NCI-H345 (cell line): ENCODE measurements at places on chromosomes 7 and 10.

GRCh38 chr7:96224685-96225084 lies 97.2 kb downstream of the SLC25A13 start:
- no peak for DNase-seq

DNA sequence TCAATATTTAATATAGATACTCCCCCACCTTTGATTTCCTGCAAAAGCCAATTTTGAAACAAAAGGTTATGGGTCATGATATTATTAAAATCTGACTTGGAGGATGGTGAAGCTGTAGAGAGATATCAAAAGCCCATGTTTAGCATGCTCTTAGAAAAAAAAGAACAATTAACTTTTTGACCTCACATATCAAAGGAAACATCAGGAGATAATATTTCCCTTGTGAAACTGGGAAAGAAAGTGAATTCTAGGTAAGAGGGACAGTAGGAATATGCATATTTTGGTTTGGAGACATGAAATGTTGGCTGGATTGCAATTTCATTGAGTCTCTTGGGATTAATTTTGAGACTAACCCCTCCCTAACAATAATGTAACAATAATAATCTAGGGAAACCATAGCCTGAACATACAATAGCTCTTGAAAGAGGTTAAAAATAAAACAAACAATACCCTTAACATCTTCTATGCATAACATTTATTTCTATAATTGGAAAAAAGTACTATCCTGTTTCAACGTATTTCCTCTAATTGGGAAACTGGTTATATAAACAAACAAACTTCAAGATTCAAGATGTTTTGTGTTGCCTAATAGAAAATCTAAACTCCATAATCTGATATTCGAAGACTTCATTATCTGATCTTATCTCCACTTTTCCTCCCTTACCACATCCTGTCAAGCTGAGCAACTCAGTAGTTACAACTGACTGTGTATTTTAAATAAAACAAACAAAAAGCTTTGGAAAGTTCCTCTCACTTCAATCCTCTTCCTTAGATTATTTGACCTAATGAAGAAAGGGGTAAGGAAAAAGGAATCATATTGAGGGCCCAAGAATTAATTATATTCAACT lies 14.8 kb downstream of the TMEM26 start:
- DNase-seq: no peak

DNA sequence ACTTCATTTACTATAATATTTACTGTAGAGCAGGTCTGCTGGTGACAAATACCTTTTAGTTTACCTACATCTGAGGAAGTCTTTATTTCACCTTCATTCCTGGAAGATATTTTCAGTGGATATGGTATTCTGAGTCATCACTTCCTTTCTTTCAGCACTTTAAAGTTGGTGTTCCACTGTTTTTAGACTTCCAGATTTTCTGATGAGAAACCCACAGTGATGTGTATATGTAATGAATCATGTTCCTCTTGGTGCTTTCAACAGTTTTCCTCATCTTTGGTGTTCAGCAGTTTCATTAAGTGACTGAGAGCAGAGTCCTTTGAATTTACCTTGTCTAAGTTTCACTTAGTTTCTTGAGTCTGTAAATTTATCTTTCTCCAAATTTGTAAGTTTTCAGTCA lies 36.4 kb downstream of the COPG2 start:
- DNase-seq: no peak

GRCh38 chr10:11986593-11987216 lies 55.9 kb downstream of the UPF2 start:
- DNase-seq: peak; percentile 21

DNA sequence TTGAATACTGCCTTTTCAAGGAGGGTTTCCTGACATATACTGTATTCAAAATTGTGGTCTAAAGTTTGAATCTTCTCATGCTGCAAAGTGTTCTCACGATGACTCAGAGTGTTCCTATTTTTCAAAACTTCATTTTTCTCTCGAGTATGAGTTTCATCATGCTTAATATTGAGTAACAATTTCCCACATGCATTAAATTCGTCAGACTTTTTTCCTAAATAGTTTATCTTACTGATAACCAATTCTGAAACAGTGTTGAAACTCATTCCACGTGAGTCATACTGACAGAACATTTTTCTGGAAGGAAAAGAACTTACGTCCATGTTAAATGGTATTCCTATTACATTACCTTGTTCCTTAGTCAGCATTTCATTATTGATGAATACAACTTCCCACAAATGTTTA lies 44.1 kb downstream of the ZNF33B start:
- DNase-seq: no peak

DNA sequence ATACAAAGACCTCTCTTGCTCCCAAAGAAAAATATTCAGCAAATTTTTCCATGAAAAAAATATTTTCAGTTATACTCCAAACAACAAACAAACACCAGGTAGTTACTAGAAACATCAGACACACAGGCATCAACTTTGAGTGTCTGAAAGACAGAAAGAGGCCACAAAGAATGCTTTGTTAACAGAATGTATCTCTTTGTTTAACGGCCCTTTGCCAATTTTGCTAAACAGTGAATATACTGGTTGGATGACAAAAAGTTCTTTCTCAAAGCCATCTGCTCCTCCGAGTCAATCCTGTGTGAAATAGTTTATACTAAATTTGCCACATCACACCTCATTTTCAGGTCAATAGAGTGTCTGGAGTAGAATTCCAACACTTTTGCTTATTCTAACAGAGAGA lies 216.7 kb upstream of the PHF14 start:
- DNase-seq: no peak

- peak; percentile 70 for DNase-seq
Observed at GRCh38 chr7:50092579-50093491, at the start of gene ZPBP. Gene ZPBP (minus strand): TSS chr7:50093246. CDS start chr7:50093194, 52 bp downstream.

- no peak for DNase-seq
Observed at GRCh38 chr10:3671386-3671955, 113.5 kb downstream of the KLF6 start.

GRCh38 chr10:20267734-20268133 lies 451.5 kb downstream of the PLXDC2 start:
- no peak for DNase-seq

GRCh38 chr7:129840757-129841156 lies 112.0 kb downstream of the UBE2H start:
- DNase-seq: no peak
